ENCODE measurements at places on chromosomes 16 and 17. TPM values are rescaled to one million over a fixed set of nuclear protein-coding genes. Genes with fewer than 3 reads are reported as not detected.

KRT25 gene
- total RNA-seq = not detected

ABCA10 gene
- 0.12 TPM for total RNA-seq

ZACN gene
- 0.18 TPM for total RNA-seq

KCNH4 gene
- 0.33 TPM for total RNA-seq

LGALS3BP gene
- total RNA-seq = 74.0 TPM

CDRT15 gene
- not detected for total RNA-seq

MT4 gene
- total RNA-seq = not detected

COL1A1 gene
- 4.5 TPM for total RNA-seq

GLP2R gene
- total RNA-seq = 7.6 TPM

KRTAP9-8 gene
- total RNA-seq = not detected

FAM117A gene
- 1.2 TPM for total RNA-seq

CMTM2 gene
- not detected for total RNA-seq
